ENCODE measurements at places on chromosomes 11 and 22.

GRCh38 chr11:88169471-88169870 lies 5.8 kb downstream of the RAB38 start:
- DNase-seq, result no peak

DNA sequence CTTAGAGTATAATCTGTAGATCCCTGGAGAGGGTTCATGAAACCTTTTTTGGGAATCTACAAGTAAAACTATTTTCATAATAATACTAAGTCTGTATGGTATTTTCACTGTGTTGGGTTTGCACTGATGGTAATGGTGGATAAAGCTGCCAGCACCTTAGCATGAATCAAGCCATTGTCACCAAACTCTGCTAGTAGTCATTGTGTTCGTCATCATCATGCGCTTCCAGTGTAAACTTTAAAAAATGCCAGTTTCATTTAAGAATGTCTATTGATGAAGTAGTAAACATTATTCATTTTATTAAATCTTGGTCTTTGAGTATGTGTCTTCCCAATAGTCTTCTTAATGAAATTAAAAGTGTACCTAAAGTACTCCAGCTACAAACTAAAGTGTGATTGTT lies 15.0 kb downstream of the ALKBH3 start:
- no peak for DNase-seq

DNA sequence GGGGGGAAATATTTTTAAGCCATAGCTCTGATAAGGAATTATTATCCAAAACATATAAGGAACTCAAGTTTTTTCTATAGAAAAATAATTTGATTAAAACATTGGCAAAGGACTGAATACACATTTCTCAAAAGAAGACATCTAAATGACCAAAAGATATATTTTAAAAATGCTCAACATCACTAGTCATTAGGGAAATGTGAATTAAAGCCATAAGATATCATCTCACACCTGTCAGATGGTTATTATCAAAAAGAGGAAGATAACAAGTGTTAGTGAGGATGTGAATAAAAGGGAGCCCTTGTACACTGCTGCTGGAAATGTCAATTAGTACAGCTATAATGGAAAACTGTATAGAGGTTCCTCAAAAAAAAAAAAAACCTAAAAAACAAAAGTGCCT lies 425.0 kb downstream of the DYNC2H1 start:
- DNase-seq, result no peak

DNA sequence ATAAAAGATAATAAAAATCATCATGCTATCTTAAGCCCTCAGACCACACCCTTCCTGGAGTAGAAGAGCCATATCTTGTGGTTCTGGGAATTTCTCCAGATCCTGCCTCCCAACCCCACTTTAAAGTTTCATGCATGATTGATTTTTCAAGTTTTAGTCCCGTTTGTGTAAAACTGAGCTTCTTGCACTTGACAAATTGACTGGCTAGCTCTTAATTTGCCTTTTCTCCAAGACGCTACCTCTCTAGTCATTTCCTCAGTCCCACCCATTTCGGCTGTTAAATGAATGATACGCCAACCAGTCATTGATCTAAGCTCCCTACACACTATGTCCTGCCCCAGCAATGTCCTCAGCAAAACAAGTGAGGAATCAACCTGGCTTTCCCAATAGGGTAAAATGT lies 71.8 kb upstream of the TEAD1 start:
- DNase-seq, result no peak

DNA sequence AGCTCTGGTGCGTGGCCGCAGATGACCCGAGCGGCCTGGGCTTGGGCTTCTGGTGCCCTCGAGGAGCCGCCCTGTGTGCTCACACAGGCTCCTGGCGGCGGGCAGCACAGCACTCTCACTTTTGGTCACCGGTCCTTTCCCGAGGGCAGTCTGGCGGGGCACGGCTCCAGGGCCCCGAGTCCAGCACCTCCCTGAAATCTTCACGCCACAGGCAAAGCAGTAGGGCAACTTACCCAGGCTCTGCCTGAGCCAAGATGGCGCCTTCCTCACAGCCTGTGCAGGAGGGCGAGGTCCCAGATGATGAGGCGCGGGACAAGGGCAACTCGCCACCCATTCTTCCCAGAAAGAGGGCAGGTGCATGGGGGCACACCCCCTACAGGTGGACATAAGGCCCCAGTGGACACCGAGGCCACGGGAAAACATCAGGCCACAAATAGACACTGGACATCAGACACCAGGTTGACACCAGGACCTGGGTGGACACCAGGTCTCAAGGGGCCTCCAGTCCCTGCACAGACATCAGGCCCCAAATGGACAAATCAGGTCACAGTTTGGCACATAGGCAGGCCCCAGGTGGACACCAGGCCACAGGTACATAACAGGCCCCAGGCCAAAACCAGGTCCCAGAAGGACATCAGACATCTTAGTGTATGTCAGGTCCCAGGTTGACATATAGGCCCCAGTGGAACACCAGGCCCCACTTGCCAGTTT lies 57.6 kb upstream of the SEPTIN5 start:
- DNase-seq, result no peak

GRCh38 chr11:21372672-21373071 lies 703.3 kb downstream of the NELL1 start:
- no peak for DNase-seq

Measured in activated CD8-positive, alpha-beta memory T cell treated with anti-CD3 and anti-CD28 coated beads for 1 hour (primary cell).